Left ventricle myocardium superior (tissue), 1 donor: ENCODE measurements at places on chromosomes 4 and X. TPM values are rescaled to one million over a fixed set of nuclear protein-coding genes. Genes with fewer than 3 reads are reported as not detected.

ACOT9 gene
- total RNA-seq = 41.8 TPM

TLR2 gene
- total RNA-seq = 4.0 TPM

ENOPH1 gene
- total RNA-seq = 14.5 TPM

F8 gene
- total RNA-seq = 49.4 TPM

NPNT gene
- 4.9 TPM for total RNA-seq

SERPINA7 gene
- not detected for total RNA-seq

ZNF711 gene
- total RNA-seq = 0.62 TPM

RBM46 gene
- not detected for total RNA-seq

OTC gene
- not detected for total RNA-seq

FAM9B gene
- not detected for total RNA-seq

ASMTL gene
- total RNA-seq = 34.3 TPM

MPP1 gene
- 36.3 TPM for total RNA-seq

AFM gene
- total RNA-seq = not detected

ASB5 gene
- 3.1 TPM for total RNA-seq

KLF3 gene
- 17.7 TPM for total RNA-seq

TLR3 gene
- total RNA-seq = 6.3 TPM

NAP1L5 gene
- total RNA-seq = 1.6 TPM

HELT gene
- total RNA-seq = not detected

TLR10 gene
- total RNA-seq = not detected

CHRNA9 gene
- total RNA-seq = not detected

GYG2 gene
- total RNA-seq = 1.4 TPM

PCYT1B gene
- total RNA-seq = 0.05 TPM

RHOXF2B gene
- total RNA-seq = not detected

SULT1E1 gene
- total RNA-seq = not detected

SYNPO2 gene
- 188 TPM for total RNA-seq

GC gene
- total RNA-seq = not detected

SLC10A4 gene
- total RNA-seq = not detected

MGARP gene
- total RNA-seq = 0.62 TPM

FSTL5 gene
- total RNA-seq = not detected

SPARCL1 gene
- total RNA-seq = 354 TPM

CFAP99 gene
- not detected for total RNA-seq

RBM10 gene
- 32.9 TPM for total RNA-seq

ASB12 gene
- total RNA-seq = 3.0 TPM

LANCL3 gene
- 0.05 TPM for total RNA-seq

MAGEC3 gene
- not detected for total RNA-seq

GAGE12J gene
- total RNA-seq = not detected

AFF1 gene
- 77.8 TPM for total RNA-seq

LNX1 gene
- 9.1 TPM for total RNA-seq
